Activated CD4-positive, alpha-beta T cell treated with anti-CD3 and anti-CD28 coated beads, Interleukin-2, amount 10 ng/mL, durations not matched to agents 7 days and 5 days (primary cell): ENCODE measurements at places on chromosomes 12 and 14. TPM values are rescaled to one million over a fixed set of nuclear protein-coding genes. Genes with fewer than 3 reads are reported as not detected.

Gene KRT79
- total RNA-seq = not detected

- no peak overlapping the region for H3K4me3 ChIP-seq
- peaks cover 21% of the 10 kb centered on the region for H3K27me3 ChIP-seq
- no peak overlapping the region for H3K27ac ChIP-seq
- no peak for DNase-seq
- H3K36me3 ChIP-seq = no peaks in the 10 kb centered on the region
Observed at GRCh38 chr14:54501480-54501879, 8.2 kb upstream of the CGRRF1 start.

DNA sequence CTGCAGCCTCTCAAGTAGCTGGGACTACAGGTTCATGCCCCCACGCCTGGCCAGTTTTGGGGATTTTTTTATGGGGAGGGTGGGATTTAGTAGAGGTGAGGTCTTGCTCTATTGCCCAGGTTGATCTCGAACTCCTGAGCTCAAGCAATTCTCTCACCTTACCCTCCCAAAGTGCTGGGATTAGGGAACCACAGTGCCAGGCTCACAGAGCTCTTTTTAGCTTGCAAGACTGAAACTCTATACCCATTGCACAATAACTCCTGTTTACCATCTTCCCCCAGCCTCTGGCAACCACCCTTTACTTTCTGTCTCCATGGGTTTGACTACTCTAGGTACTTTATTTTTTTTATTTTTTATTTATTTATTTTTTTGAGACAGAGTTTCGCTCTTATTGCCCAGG is 25.7 kb upstream of the CDK17 start:
- peak overlapping the region; percentile 64 for H3K27ac ChIP-seq
- peaks cover 49% of the 10 kb centered on the region for H3K4me1 ChIP-seq

GRCh38 chr12:106114447-106115068 is 24.2 kb downstream of the NUAK1 start:
- no peaks in the 10 kb centered on the region for H3K36me3 ChIP-seq
- peaks cover 21% of the 10 kb centered on the region for H3K27me3 ChIP-seq
- no peak overlapping the region for H3K27ac ChIP-seq
- DNase-seq = no peak
- H3K4me3 ChIP-seq = no peak overlapping the region

Gene KRT71
- not detected for total RNA-seq

Gene TGM1
- total RNA-seq = 6.5 TPM

DNA sequence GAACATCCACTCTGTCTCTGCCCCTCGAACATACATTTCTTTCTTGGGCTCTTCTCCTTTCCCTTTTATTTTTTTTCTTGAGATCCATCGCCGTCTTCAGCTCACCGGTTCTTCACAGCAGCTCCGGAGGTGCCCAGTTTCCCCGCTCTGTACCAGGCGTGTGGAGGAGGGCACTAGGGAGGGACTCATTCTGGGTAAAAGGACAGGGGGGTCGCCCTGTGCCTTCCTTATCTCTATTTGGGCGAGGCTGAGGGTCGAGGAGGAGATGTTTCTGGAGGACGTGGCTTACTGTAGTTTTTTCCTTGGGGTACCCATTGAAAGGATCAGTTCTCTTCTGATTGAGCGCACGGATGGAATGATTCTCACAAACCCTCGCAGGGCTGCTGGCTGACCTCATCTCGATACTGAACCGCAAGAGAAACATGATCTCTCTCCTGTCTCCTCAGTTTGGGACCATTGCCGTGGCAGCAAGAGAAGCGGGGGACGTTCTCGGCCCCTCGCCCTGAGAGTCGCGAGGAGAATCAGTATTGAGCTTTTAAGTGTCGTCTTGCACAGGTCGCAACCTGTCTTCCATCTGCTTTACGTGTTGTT is 386 bp downstream of the LIN52 start:
- peaks cover 45% of the 10 kb centered on the region for H3K4me1 ChIP-seq
- H3K27me3 ChIP-seq = no peaks in the 10 kb centered on the region
- peak overlapping the region; percentile 98 for H3K4me3 ChIP-seq
- peak; percentile 11 for DNase-seq
- H3K27ac ChIP-seq = peak overlapping the region; percentile 99

DNA sequence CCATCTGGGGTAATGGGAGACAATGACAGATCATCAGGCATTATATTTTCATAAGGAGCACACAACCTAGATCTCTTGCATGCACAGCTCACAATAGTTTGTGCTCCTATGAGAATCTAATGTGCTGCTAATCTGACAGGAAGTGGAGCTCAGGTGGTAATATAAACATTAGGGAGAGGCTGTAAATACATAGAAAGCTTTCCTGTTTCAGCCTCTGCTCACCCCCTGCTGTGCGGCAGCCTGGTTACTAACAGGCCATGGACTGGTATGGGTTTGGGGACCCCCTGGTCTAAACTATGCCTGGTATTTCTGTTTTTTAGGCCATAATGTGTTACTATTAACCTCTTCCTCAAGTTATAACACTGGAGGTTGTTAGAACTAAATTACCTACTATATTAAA is 1373.7 kb downstream of the LRFN5 start:
- H3K36me3 ChIP-seq = no peaks in the 10 kb centered on the region
- no peaks in the 10 kb centered on the region for H3K4me1 ChIP-seq
- no peak overlapping the region for H3K27ac ChIP-seq
- H3K27me3 ChIP-seq = no peaks in the 10 kb centered on the region
- DNase-seq = no peak
- H3K4me3 ChIP-seq = no peak overlapping the region

GRCh38 chr14:65840118-65840751 is 427.7 kb downstream of the FUT8 start:
- H3K27ac ChIP-seq = peak overlapping the region; percentile 63
- H3K36me3 ChIP-seq = peaks cover 43% of the 10 kb centered on the region
- no peak overlapping the region for H3K4me3 ChIP-seq
- peaks cover 73% of the 10 kb centered on the region for H3K4me1 ChIP-seq
- no peaks in the 10 kb centered on the region for H3K27me3 ChIP-seq
- DNase-seq = no peak

Gene RTL1
- total RNA-seq = not detected

Gene CPSF2
- 74.4 TPM for total RNA-seq

Gene C1QL4
- total RNA-seq = not detected

- DNase-seq = no peak
- H3K27ac ChIP-seq = no peak overlapping the region
- no peaks in the 10 kb centered on the region for H3K36me3 ChIP-seq
- H3K27me3 ChIP-seq = peaks cover 2% of the 10 kb centered on the region
- no peak overlapping the region for H3K4me3 ChIP-seq
Observed at GRCh38 chr12:103102225-103102744, 144.8 kb downstream of the ASCL1 start.

DNA sequence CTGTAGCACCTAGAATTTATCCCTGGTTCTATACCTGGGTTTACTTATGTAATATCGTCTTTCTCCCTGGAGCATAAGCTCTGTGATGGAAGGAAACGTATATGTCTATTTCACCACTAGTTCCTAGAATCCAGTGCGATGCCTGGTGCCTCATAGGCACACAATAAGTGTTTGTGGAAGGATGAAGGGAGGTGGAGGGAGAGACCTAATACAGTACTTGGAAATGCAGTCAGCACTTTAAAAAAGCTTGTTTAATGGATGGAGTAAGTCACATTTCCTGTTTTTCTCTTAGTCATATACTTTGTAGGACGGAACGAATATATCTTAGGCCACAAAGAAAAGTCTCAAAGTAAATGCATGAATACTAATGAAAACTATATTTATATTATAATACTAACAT is 186.5 kb upstream of the HMGA2 start:
- H3K4me1 ChIP-seq = no peaks in the 10 kb centered on the region
- no peaks in the 10 kb centered on the region for H3K36me3 ChIP-seq
- peaks cover 4% of the 10 kb centered on the region for H3K27me3 ChIP-seq
- no peak for DNase-seq
- no peak overlapping the region for H3K4me3 ChIP-seq

- H3K27me3 ChIP-seq = no peaks in the 10 kb centered on the region
- H3K27ac ChIP-seq = no peak overlapping the region
- no peaks in the 10 kb centered on the region for H3K4me1 ChIP-seq
- H3K4me3 ChIP-seq = no peak overlapping the region
- DNase-seq = no peak
Observed at GRCh38 chr12:130655010-130655409, 61.1 kb downstream of the RIMBP2 start.

DNA sequence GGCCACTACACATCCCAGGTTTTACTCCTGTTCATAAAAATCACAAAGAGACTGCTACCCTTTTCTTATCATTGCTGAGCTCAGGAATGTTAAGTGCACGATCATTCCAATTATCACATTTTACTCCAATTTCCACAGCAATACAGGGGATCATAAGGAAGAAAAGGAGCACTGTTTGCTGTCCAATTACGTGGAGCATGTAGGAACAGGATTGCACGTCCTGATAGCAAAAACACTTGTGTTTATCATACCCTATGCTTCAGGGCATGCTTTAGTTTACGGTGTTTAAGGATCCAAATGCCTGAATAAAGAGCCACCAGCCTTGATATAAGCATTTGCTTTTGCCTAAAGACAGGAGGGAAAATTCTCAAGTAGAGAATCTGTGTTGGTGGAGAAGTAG is 155.4 kb upstream of the EGLN3 start:
- H3K4me3 ChIP-seq = no peak overlapping the region
- H3K36me3 ChIP-seq = no peaks in the 10 kb centered on the region
- H3K27me3 ChIP-seq = peaks cover 16% of the 10 kb centered on the region
- H3K4me1 ChIP-seq = no peaks in the 10 kb centered on the region
- H3K27ac ChIP-seq = no peak overlapping the region

GRCh38 chr12:111180426-111181142 is 188.3 kb downstream of the PHETA1 start:
- DNase-seq = no peak
- H3K27me3 ChIP-seq = peaks cover 19% of the 10 kb centered on the region
- H3K4me3 ChIP-seq = no peak overlapping the region
- no peak overlapping the region for H3K27ac ChIP-seq

- H3K27ac ChIP-seq = no peak overlapping the region
- no peak for DNase-seq
- H3K4me3 ChIP-seq = no peak overlapping the region
- no peaks in the 10 kb centered on the region for H3K27me3 ChIP-seq
- H3K36me3 ChIP-seq = no peaks in the 10 kb centered on the region
- no peaks in the 10 kb centered on the region for H3K4me1 ChIP-seq
Observed at GRCh38 chr12:29711381-29711780, 72.4 kb downstream of the TMTC1 start.

- no peak overlapping the region for H3K4me3 ChIP-seq
- no peak for DNase-seq
- H3K27ac ChIP-seq = no peak overlapping the region
- H3K36me3 ChIP-seq = no peaks in the 10 kb centered on the region
- peaks cover 2% of the 10 kb centered on the region for H3K4me1 ChIP-seq
Observed at GRCh38 chr12:47038270-47038748, 41.1 kb upstream of the PCED1B start.

DNA sequence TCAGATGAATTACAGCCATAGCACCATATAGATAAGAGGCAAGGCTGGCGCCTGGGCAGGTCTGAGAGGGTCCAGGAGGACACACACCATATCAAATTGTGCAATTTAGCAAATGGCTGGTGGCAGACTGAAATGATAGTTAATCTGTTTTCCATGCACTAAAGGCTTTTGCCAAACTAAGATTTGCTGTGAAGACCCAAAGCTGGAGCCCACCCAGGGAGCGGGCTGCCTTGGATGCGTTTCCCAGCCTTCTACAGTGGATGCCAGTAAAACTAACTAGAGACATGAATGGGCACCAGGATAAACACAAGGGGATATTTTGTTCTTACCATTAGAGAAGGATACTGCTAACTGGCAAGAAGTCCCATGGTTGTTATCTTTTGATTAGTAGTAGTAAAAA is 475.1 kb downstream of the DPF3 start:
- peaks cover 12% of the 10 kb centered on the region for H3K36me3 ChIP-seq
- H3K27me3 ChIP-seq = peaks cover 6% of the 10 kb centered on the region
- H3K4me3 ChIP-seq = no peak overlapping the region
- no peak overlapping the region for H3K27ac ChIP-seq

DNA sequence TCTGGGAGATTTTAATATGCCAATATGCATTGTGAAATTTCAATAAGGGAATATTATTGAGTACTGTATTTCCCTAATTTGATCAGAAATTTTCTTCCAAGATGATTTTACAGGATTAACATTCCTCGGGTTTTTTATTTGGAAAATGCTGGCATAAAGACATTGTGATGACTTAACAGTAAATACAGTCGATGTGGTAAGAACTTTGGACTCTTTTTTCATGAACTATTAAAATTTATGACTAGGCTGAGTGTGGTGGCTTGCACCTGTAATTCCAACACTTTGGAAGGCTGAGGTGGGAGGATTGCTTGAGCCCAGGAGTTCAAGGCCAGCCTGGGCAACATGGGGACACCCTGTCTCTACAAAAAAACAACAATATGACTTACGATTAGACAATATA is 197.1 kb upstream of the RASSF8 start:
- peaks cover 3% of the 10 kb centered on the region for H3K27me3 ChIP-seq
- H3K36me3 ChIP-seq = no peaks in the 10 kb centered on the region
- H3K4me3 ChIP-seq = no peak overlapping the region
- H3K4me1 ChIP-seq = no peaks in the 10 kb centered on the region
- DNase-seq = no peak
- no peak overlapping the region for H3K27ac ChIP-seq

GRCh38 chr12:112349431-112349830 is 32.8 kb downstream of the HECTD4 start:
- H3K4me1 ChIP-seq = peaks cover 12% of the 10 kb centered on the region
- no peaks in the 10 kb centered on the region for H3K36me3 ChIP-seq
- H3K27me3 ChIP-seq = no peaks in the 10 kb centered on the region

- no peaks in the 10 kb centered on the region for H3K27me3 ChIP-seq
- no peak overlapping the region for H3K27ac ChIP-seq
- H3K4me3 ChIP-seq = no peak overlapping the region
- H3K4me1 ChIP-seq = no peaks in the 10 kb centered on the region
- DNase-seq = no peak
Observed at GRCh38 chr12:22206111-22206728, 128.3 kb downstream of the ST8SIA1 start.

DNA sequence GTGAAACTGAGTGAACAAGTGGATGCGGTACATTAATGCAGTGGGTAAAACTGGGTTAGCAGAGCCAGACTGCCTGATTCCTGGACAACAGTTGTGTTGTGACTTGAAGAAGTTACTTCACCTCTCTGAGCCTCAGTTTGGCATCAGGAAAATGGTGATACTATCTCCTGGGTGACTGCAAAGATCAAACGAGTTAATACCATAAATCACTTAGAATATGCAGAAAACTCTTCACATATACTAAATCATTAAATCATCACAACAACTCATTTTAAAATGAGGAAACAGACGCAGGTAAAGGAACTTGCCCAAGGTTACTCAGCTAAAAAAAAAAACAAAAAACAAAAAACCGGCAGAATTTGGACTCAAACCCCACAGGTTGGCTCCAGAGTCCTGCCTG is 811 bp downstream of the MTERF2 start:
- H3K27ac ChIP-seq = peak overlapping the region; percentile 85
- peaks cover 23% of the 10 kb centered on the region for H3K36me3 ChIP-seq
- DNase-seq = no peak
- H3K4me3 ChIP-seq = peak overlapping the region; percentile 92

- DNase-seq = no peak
- peak overlapping the region; percentile 41 for H3K4me3 ChIP-seq
- peaks cover 11% of the 10 kb centered on the region for H3K36me3 ChIP-seq
- no peak overlapping the region for H3K27ac ChIP-seq
Observed at GRCh38 chr12:132907216-132907615, 19.8 kb upstream of the CHFR start.

Gene CAPRIN2
- 15.6 TPM for total RNA-seq
